ENCODE measurements at places on chromosomes 1 and 21.

DNA sequence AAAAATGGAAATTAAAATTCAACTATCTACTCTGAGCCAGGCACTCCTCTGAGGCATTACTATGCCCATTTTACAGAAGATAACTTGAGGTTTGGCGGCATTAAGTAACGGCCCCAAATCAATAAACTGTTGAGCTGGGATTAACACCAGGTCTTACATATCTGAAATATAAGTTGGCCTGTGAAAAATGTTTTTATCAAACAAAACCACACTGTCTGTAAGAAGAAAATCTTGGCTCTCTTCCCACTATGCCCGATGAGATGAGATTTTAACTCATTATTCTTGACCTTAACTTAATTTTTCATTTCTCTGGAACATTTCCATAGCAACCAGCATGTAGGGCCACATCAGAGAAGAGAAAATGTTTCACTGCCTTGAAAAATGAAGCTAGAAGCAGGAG, 21.8 kb downstream of the RC3H1 start:
- DNase-seq = no peak

DNA sequence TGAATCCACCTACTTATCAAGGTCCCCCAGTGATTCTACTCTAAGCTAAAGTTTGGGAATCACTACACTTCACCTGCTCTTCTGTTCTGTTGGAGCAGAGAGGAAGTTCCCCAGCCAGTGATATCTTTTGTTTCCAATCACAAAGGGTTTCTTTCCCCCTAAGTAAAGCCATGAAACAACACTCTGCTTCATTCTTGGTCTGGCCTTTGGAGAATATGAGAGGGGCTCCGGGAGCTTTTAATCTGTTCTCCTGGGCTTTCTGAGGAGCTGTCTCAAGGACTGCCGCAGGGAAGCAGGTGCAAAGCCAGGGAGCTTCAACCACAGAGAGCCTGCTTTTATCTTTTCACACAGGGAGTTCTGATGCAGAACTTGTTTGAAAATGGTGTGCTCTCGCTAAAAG, 10.1 kb upstream of the SLAMF9 start:
- DNase-seq = no peak

- no peak for DNase-seq
Observed at GRCh38 chr1:216350186-216350585, 73.1 kb downstream of the USH2A start.

GRCh38 chr1:91520942-91521507, 20.4 kb downstream of the CDC7 start:
- no peak for DNase-seq

GRCh38 chr1:145858238-145858900, 512 bp downstream of the PIAS3 start:
- DNase-seq = peak; percentile 62

- DNase-seq = no peak
Observed at GRCh38 chr1:167166690-167167075, 54.0 kb upstream of the POU2F1 start.

GRCh38 chr1:186286615-186287315, 88.3 kb downstream of the TPR start:
- DNase-seq = no peak

DNA sequence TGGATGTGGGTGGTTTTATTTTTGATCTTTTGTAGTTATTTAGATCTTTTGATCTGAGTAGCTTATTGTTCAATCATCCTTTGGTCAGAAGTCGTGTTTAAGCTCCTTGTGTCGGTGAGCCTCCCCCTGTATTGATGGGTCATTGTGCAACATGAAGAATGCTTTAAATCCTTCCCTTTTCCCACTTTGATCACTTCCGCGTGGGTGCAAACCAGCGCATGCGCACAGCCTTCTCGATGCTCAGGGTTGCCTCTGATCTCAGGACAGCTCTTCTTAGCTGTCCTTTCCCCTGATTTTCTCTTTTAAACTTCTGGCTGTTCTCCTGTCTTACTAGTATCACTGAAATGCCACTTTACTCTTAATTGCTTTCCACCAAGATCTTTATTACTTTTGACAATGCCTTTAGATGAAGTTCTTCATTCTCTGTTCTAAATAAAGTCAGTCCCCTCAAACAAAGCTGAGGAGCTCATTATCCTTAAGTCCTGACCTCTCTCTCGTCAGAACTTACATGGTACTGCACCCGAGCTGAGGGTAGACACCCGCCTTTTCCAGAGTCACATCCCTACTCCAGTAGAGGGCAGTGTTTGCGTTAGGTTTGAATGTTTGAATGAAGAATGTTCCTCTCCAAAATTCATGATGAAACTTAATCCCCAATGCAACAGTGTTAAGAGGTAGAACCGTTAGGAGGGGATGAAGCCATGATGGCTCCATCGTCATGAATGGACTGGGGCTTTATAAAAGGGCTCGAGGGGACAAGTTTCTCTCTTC, 547.9 kb upstream of the TMPRSS15 start:
- DNase-seq = no peak

DNA sequence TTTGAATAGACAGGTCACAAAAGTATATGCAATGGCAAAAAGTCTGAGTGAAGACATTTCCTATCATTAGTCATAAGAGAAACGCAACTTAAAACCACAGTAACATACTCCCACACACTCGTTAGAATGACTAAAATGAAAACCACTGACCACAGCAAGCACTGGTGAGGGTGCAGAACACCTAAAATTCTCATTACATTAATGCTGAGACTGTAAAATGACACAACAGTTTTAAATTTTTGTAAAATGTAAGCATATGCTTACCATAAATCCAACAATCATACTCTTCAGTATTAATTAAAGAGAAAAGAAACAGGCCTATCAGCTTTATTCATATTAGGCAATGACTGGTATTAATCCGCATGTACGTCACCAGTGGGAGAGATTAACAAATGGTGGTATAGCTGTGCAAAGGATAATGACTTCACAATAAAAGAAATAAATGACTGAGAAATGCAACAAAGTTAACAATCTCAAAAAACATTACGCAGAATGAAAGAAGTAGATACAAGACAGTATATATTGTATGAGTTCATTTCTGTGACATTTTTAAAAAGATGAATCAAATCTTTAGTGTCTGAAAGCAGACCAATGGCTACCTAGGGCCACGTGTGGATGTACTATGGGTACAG, 253.5 kb downstream of the AKT3 start:
- no peak for DNase-seq

- DNase-seq = no peak
Observed at GRCh38 chr1:174497478-174497877, 49.7 kb downstream of the GPR52 start.

- no peak for DNase-seq
Observed at GRCh38 chr1:119093721-119094120, 46.7 kb downstream of the WARS2 start.

GRCh38 chr1:89356658-89357400, 7.0 kb upstream of the GBP6 start:
- DNase-seq = no peak

DNA sequence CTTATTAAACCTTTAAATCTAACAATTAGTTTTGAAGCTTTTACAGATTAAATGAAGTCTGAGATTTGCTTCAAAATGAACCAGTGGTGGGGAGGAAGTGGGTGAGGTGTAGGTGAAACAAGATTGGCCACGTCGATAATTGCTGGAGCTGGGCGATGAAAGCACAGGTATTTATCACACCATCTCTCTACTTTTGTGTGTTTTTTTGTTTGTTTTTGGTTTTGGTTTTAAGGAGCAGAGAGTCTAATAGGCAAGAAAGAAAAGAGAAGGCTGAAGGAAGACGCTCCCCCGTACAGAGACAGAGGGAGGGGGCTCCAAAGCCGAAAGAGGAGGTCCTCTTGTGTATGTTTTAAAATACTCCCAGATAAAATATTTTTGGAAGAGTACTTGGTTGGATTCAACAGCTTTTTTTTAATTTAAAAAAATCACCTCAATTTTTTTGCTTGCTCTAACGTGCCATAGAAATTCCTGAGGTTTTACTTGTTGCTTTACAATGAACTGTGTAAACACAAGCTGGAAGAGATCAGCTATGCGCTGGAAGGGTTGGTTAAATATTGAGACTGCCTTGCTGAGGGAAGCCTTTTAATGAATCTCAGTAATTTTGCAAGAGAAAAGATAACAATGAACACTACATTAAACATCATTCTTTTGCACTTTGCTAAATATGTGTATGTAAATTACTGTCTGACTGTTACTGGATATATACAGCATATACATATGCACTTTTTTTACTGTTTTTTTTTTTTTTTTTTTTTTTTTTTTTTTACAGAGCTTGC, 6.7 kb upstream of the LGALS8 start:
- DNase-seq = no peak

- no peak for DNase-seq
Observed at GRCh38 chr1:226097866-226098625, 35.5 kb downstream of the H3-3A start.

- DNase-seq = peak; percentile 17
Observed at GRCh38 chr1:157691285-157691920, 9.2 kb downstream of the FCRL3 start.

DNA sequence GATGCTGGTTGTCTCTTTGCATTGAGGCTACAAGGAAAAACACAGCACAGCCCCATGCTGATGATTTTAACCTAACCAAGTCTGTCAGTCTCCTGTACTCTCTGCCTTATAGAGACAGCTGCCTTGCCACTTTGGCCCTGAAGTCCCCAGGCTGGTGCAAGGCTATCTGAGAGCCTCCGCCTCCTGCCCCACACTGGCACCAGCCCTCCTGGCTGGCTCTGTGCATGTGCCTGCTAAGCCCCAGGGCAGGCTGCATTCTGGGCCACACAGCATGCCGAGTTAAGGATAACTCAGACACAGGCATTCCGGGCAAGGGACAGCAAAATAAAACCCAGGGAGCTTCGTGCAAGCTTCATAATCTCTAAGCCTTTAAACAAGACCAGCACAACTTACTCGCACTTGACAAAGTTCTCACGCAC, 910 bp downstream of the RUNX1 start:
- no peak for DNase-seq

DNA sequence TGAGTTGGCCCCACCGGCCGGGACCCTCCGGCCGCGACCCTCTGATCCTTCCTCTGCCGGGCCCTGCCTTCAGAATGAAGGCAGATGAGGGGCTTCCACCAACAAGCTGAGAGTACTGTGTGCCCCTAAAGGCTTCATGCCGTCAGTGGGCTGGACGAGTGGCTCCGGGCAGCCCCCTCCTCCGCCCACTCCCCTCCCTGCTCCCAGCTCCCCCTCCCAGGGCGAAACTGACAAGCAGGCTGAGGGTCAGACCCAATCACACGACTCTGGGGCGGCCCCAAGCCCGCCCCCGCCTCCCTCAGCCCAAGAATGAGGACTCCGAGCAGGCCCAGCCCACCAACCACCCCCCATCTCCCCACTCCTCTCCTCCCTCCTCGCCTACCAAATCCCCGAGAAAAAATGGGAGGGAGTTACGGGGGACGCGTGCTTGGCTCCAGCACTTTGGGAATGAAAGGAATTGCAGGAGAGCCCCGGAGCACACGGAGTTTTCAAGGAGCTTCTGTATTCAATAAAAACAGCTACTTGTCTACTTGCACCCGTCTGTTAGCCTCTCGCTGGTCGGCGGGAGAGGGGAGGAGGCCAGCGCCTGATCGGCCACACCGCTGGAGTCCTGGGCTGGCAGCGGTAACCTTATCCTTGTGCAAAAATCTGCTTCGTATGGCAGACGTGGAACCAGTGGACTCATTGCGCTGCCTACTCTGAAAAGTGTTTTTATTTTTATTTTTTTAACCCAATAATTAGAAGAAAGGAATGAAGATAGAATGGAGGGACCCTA, at the start of gene COL11A1:
COL11A1 (minus strand) TSS at position 147 of the 775 bp plus-strand sequence. CDS start 344 bp downstream, outside the sequence.
- DNase-seq = no peak

GRCh38 chr1:24769656-24770651, 24.7 kb downstream of the CLIC4 start:
- no peak for DNase-seq

DNA sequence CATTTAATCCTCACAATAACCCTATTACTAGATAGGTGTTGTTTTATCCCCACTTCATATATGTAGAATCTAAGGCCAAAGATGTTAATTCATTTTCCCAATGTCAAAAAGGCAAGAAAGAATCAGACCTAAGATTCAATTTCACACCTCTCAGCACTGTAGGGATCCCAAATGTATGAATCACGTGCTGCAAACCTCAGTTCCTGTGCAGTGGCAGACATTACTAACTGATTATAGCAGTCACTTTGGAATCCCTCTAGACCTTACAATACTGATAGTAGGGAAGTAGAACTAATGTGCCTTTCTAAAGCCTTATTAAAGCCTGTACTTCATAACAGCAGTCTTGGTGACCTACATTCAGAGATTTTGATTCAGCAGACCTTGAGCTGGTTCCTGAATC, 2.3 kb downstream of the C1orf87 start:
- DNase-seq = no peak

DNA sequence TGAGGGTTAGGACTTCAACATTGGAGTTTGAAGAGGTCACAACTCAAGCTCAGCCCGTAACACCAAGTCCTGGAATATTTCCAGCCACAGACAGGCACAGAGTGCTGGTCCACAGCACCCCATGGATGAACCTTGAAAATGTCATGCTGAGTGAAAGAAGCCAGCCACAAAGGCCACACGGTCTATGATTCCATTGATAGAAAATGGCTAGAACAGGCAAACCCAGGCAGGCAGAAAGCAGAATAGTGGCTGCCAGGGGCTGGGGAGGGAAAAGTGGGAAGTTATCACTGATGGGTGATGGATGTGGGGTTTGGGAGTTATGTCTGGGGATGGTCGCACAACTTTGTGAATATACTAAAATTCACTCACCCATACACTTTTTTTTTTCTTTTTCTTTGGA, 21.3 kb downstream of the MX1 start:
- DNase-seq = no peak

GRCh38 chr1:91537281-91537986, 36.8 kb downstream of the CDC7 start:
- DNase-seq = no peak

All from NCI-H510A (cell line).